ENCODE measurements at places on chromosomes 1 and 21.
A peak's percentile ranks its signal among the peaks of the same experiment; 100 is the strongest.

GRCh38 chr1:168146160-168146539 is 9.4 kb upstream of the GPR161 start:
- no peak for DNase-seq

DNA sequence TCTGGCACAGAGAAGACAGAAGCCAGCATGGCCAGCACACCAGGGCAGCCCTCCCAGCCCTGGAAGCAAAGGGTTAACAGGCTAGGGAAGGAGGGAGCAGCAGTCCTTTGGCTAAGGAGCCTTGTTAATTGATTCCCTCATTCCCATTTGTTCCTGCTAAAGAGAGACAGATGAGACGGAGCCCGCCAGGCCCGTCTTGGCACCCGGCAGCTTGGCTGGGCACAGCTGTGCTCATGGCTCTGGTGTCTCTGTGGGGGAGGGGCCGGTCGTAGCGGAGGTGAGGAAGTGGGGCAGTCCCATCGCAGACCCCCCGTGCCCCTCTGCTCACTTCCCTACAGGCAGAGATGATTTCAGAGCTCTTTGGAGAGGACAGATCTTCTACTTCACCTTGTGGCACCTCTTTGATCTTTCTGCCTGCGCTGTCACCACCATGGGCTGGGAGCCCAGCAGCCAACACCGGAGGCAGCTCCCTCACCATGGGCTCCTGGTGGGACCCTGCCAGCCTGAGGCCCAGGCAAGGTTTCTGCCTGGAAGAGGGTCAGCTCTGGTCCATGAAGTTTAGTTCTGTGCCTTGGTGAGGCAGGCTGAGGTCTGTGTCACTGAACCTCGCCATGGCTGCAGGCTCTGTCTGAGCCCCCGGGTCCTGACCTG is 38.0 kb downstream of the FOXO6 start:
- no peak for DNase-seq

DNA sequence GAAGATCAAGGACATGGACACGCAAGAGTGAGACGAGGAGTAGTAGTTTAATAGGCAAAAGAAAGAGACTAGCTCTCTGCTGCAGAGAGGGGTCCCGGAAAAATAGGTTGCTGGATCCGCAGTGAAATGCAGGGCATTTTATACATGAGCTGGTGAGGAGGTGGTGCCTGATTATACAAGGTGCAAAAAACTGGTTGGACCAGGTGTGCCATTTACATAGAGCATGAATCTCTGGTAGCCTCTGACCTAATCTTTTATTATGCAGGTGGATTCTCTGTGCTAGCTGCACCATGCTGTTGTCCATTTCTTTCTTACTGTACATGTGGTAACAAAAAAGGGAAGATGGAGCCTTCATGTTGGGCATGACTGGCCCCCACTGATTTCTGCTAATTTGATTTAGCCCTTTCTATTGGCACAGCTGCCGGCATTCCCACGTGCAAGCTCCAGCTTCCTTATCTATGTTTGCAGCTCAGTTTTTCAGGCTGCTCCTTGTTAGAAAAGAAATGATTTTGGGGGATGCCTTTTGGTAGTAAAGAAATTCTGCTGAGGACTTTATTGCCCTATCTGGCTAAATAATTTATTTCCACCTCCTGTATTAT is 548.1 kb downstream of the BRINP3 start:
- no peak for DNase-seq

GRCh38 chr1:225253784-225254183 is 174.1 kb downstream of the LBR start:
- no peak for DNase-seq

- no peak for DNase-seq
Measured at GRCh38 chr1:51982161-51982560, 8.3 kb downstream of the RAB3B start.

DNA sequence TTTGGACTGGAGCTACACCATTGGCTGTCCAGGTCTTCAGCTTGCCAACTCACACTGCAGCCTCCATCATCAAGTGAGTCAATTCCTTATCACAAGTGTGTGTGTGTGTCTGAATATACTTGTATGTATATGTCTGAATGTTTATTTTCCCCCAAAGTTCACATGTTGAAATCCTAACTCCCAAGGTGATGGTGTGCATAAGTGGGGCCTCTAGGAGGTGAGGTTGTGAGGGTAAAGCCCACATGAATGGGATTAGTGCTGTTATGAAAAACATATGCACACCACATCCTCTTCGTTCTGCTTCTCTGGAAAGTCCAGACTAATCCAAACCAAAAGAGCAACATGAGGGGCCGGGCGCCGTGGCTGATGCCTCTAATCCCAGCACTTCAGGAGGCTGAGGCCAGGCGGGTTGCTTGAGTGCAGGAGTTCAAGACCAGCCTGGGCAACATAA is 48.7 kb upstream of the LBR start:
- no peak for DNase-seq

DNA sequence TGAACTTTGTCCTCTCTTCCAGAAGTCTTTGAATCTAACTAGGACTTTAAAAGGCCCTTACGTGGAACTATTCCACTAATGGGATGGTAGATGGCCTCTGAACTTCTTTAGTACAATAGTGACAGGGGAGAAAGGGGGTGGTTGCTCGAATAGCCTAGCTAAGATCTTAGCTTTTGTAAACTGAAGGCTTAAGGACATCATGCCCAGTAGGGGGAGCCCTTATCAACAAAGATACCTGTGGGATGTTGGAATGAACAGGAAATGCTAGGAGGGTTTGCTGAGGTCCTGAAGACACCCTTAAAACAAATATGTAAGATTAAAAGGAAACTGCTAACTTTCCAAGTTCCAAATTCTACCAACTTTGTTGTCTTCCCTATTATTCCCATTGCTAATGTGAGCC is 33.2 kb downstream of the NHLH2 start:
- peak; percentile 49 for DNase-seq

DNA sequence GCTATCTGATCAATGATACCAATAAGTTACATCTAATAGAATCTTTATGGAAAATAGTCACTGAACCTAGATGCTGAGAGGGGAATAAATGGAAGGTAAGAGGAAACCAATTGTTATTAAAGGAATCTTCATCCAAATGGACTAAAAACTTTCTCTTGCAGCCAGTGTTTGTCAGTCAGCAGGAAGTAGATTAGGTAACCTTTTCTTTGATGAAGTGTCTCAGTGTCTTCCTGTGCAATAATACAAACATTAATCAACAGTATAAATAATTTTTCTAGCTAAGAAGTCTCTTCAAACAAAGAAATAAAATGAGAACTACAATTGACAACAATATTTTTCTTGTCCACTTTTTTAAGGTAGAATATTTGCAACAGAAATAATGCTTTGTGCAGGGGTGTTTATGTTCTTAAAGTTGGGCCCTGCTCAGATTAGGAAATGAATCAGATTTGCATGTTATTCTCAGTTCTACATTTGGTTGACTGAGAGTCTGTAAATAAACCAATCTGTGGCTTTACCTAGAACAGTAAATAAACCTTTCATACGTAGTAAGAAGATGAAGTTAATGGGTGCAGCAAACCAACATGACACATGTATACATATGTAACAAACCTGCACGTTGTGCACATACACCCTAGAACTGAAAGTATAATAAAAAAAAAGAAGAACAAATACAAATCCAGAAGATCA is 391.4 kb downstream of the MRPL39 start:
- no peak for DNase-seq

- DNase-seq, result no peak
Measured at GRCh38 chr1:175906370-175906769, 163.0 kb upstream of the TNR start.

- DNase-seq, result no peak
Measured at GRCh38 chr1:205020466-205020865, 22.5 kb upstream of the CNTN2 start.
